ENCODE measurements at places on chromosomes 12 and 14. TPM values are rescaled to one million over a fixed set of nuclear protein-coding genes. Genes with fewer than 3 reads are reported as not detected.

DNA sequence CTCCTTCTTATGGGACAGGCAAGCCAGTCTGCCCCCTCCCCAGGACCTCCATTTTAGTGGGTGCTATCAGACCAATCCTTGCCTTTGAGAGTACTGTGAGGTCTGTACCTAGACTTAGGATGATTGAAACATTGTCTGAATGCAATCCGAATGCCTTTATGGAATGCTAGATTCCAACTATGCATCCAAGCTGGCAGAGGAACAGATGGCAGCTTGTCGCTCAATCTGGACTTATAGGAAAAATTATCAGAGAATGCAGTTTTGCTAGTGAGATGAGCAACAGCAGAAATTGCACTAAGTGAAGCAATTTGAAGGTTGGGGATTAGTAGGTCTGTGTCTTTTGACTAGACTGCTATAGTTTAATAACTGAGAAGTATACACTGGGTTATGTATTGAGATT is 109.1 kb downstream of the DYRK2 start:
- DNase-seq, result no peak
- no peaks in the 10 kb centered on the region for H3K36me3 ChIP-seq
- no peak overlapping the region for H3K4me3 ChIP-seq
- peaks cover 30% of the 10 kb centered on the region for H3K4me1 ChIP-seq
- no peak overlapping the region for H3K27ac ChIP-seq

DNA sequence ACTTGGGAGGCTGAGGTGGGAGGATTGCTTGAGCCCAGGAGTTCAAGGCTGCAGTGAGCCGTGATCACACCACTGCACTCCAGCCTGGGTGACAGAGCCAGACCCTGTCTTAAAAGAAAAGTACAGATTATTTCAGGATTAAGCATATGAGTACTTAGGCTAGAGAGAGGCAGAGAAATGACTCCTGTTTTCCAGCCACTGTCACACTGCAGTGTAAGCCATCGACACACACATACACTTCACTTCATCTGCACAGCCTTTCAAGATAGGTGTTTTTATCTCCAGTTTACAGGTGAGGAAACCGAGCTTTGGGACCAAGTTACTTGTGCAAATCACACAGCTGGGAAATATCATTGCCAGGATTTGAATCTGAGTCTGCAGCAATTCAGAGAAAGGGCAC is 77.2 kb downstream of the ETV6 start:
- no peak for DNase-seq
- H3K27me3 ChIP-seq, result no peaks in the 10 kb centered on the region
- peaks cover 77% of the 10 kb centered on the region for H3K4me1 ChIP-seq
- no peak overlapping the region for H3K4me3 ChIP-seq

GRCh38 chr12:6826125-6826733 is 2.0 kb upstream of the P3H3 start:
- H3K36me3 ChIP-seq, result no peaks in the 10 kb centered on the region
- no peak for DNase-seq
- peaks cover 32% of the 10 kb centered on the region for H3K4me1 ChIP-seq
- H3K27ac ChIP-seq, result no peak overlapping the region

DNA sequence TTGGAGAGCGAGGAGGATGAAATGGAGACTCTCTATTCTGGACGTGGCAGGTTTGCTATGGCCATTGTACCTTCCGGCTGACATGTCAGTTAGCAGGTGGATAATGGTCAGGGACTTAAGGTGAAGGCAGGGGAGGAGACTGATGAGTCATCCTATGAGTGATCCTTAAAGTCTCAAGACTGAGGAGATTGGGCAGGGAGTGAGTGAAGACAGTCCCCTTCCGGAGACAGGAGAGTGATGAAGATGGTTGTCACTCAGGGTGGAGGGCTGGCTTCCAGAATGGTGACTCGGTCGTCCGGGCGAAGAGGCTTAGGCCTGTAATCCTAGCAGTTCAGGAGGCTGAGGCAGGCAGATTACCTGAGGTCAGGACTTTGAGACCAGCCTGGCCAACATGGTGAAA is 49.8 kb upstream of the CCDC63 start:
- H3K4me1 ChIP-seq, result no peaks in the 10 kb centered on the region
- no peak for DNase-seq
- no peak overlapping the region for H3K27ac ChIP-seq
- H3K36me3 ChIP-seq, result no peaks in the 10 kb centered on the region

DNA sequence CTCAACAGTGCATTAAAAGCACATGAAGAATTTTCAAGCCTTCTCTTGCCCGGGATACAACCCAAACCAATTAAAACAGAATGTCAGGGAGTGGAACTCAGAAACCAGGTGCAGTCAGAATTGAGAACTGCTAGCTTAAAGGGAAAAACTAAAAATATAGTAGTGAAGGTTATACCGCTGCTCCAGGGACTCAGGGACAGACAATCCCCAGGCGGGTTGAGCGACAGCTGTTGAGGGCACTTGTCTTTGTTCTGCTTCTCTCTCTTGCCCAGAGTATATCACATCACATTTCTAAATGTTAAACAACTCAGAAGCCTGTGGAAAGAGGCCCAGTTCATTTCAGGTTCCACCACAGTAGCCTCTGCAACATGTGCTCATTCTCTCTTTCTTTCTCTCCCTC is 93.1 kb downstream of the SLC5A8 start:
- no peaks in the 10 kb centered on the region for H3K27me3 ChIP-seq
- no peak for DNase-seq

DNA sequence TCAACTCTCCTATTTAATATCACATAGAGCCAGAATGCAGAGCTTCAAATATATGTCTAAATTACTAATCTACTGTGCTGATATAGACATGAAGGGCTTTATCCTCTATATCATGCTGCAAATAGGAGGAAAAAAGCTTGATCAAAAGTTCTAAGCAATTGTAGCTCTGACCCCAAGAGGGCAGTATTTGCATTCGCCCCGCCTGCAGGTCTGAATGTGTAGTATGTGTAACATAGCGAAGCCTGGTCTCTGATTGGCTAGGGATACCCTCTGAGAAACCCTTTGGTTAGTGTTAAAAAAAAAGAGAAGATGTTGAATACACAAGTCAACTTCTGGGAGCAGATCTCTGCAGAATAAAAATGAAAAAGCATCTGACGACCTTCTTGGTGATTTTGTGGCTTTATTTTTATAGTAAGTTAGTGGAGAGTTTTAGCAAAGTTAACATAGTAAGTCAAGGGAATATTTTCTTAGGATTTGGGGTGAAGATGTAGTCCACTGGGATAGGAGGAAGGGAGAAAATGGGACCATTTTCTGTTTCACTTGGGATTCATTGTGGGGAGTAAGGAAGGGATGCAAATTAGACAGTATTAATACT is 151.6 kb upstream of the OR4E1 start:
- H3K36me3 ChIP-seq, result no peaks in the 10 kb centered on the region
- peaks cover 9% of the 10 kb centered on the region for H3K27me3 ChIP-seq
- no peaks in the 10 kb centered on the region for H3K4me1 ChIP-seq
- no peak for DNase-seq
- no peak overlapping the region for H3K4me3 ChIP-seq

GRCh38 chr14:67420102-67420739 is 8.3 kb upstream of the PLEK2 start:
- no peaks in the 10 kb centered on the region for H3K27me3 ChIP-seq
- peak; percentile 38 for DNase-seq
- no peaks in the 10 kb centered on the region for H3K36me3 ChIP-seq
- H3K4me1 ChIP-seq, result peaks cover 7% of the 10 kb centered on the region
- no peak overlapping the region for H3K27ac ChIP-seq

GRCh38 chr14:71713451-71713850 is 218.8 kb upstream of the RGS6 start:
- no peak overlapping the region for H3K4me3 ChIP-seq
- H3K36me3 ChIP-seq, result peaks cover 6% of the 10 kb centered on the region
- no peak for DNase-seq
- no peaks in the 10 kb centered on the region for H3K27me3 ChIP-seq
- H3K27ac ChIP-seq, result no peak overlapping the region

DNA sequence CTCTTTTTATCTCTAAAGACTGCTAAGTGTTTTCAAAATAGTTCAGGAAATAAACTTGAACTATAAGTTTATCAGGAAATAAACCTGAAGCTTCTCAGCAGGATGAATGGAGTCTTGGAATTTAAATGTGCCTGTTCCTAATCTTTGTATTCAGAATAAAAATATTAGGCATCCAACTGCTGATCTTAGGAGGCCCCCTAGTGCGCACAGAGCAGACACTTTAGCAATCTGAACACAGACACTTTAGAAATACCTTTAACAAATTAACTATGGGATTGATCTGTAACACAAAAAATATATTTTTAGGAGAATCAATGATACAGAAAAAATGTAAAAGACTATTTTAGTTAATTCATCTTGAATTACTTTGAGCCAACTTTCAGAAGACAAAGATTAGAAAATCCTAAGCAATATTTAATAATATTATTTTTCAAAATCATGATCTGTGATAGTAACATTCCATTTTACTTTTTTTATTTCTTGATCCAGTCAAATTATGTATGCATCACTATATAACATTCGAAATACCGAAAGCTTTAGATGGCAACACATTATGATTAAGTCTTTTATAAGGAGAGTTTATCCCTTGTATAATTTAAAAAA is 80.9 kb downstream of the SLC41A2 start:
- no peaks in the 10 kb centered on the region for H3K27me3 ChIP-seq
- H3K4me1 ChIP-seq, result no peaks in the 10 kb centered on the region
- H3K36me3 ChIP-seq, result no peaks in the 10 kb centered on the region
- H3K4me3 ChIP-seq, result no peak overlapping the region
- no peak overlapping the region for H3K27ac ChIP-seq

GRCh38 chr12:67469666-67470065 is 178.9 kb upstream of the DYRK2 start:
- H3K4me3 ChIP-seq, result no peak overlapping the region
- H3K27me3 ChIP-seq, result no peaks in the 10 kb centered on the region
- no peaks in the 10 kb centered on the region for H3K4me1 ChIP-seq
- H3K27ac ChIP-seq, result no peak overlapping the region

GRCh38 chr14:99132821-99133635 is 139.0 kb downstream of the BCL11B start:
- H3K4me3 ChIP-seq, result no peak overlapping the region
- no peaks in the 10 kb centered on the region for H3K4me1 ChIP-seq
- no peak for DNase-seq
- H3K36me3 ChIP-seq, result no peaks in the 10 kb centered on the region
- no peaks in the 10 kb centered on the region for H3K27me3 ChIP-seq

DNA sequence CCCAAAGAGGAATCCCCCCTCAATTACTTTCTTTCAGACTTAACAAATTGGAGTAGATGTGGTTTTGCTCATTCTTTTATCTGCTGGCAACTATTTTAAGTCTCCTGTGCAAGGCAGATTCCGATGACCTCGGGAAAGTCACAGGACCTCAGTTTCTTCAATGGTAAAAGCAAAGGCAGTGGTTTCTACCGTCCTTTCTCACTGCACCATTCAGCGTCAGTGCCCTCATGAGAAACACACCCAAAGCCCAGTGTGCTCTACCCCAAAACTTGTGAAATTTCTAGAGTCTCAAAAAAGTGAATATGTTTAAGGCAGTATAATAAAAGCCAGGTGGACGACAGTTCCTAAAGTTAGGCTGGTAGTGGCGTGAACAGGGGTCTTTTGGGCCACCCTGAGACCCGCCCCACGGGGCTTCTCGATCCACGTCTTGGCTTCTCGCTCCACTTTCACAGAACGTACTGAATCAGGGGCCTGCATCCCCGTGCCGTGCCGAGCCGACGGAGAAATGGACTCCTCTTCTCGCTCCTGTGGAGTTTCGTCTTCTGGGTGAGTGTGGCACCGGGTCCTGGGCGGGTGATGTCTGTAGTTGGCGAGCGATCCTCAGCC is 1.3 kb upstream of the ARHGAP5 start:
- H3K4me3 ChIP-seq, result peak overlapping the region; percentile 92
- no peak for DNase-seq
- H3K4me1 ChIP-seq, result peaks cover 17% of the 10 kb centered on the region

- no peaks in the 10 kb centered on the region for H3K36me3 ChIP-seq
- H3K4me1 ChIP-seq, result no peaks in the 10 kb centered on the region
- DNase-seq, result no peak
- H3K4me3 ChIP-seq, result no peak overlapping the region
Observed at GRCh38 chr12:119936705-119937311, 52.2 kb upstream of the BICDL1 start.

- peaks cover 41% of the 10 kb centered on the region for H3K4me1 ChIP-seq
- H3K4me3 ChIP-seq, result no peak overlapping the region
- H3K27me3 ChIP-seq, result no peaks in the 10 kb centered on the region
Observed at GRCh38 chr12:104694161-104694560, 237.4 kb downstream of the CHST11 start.

- H3K4me1 ChIP-seq, result no peaks in the 10 kb centered on the region
- DNase-seq, result no peak
- H3K4me3 ChIP-seq, result no peak overlapping the region
- H3K36me3 ChIP-seq, result no peaks in the 10 kb centered on the region
- H3K27ac ChIP-seq, result no peak overlapping the region
- H3K27me3 ChIP-seq, result no peaks in the 10 kb centered on the region
Observed at GRCh38 chr12:26488351-26488750, 293.0 kb downstream of the SSPN start.

Gene COA8
- 24.9 TPM for total RNA-seq

Gene GALNT8
- total RNA-seq, result 1.3 TPM

Gene TAS2R9
- not detected for total RNA-seq

Gene CMA1
- not detected for total RNA-seq

Gene SIX1
- total RNA-seq, result not detected

Gene C1QL4
- total RNA-seq, result not detected

Gene TEX22
- 8.4 TPM for total RNA-seq

Gene BCL2L14
- total RNA-seq, result not detected

Gene LEMD3
- total RNA-seq, result 71.8 TPM

Gene FAM222A
- total RNA-seq, result 4.6 TPM

Gene PIWIL1
- total RNA-seq, result not detected

Gene CCDC177
- not detected for total RNA-seq

Gene PNP
- total RNA-seq, result 42.0 TPM
